ENCODE measurements at places on chromosomes 6 and 20.
A peak's percentile ranks its signal among the peaks of the same experiment; 100 is the strongest.

GRCh38 chr6:20630617-20631548 is 96.6 kb downstream of the CDKAL1 start:
- no peak for DNase-seq

DNA sequence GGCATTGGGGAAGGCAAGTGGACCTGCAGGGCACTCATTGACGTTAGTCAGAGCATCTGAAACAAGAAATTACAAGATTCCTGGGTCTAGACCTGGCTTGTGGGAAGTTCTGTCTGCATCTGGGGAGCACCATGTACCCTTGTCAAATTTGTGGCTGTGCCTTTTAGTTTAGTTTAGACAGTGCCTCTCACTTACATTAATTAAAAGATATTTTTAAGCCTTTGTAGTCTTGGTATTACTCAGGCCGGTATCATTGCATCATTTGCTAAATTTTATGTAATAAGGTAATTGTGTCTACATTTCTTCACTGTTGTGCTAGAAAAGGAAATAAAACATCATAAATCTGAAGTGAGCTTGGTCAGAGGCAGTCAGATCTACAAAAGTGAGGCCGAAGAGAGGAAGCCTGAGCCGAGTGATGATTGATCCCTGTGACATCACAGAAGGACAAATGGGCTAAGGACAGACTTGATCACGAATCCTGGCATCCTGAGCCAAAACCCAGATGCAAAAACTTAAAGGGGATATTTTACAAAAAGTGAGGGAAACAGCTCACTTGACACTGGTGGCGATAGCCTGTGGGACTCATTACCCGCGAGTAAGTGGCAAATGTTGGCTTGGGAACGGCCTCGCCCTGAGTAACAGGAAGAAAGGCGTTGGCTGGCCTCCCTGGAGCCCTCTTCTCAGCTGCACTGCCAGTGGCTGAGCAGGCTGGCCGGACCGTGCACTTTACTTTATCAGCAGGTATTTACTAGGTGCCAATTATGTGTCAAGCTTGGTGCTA is 106.5 kb downstream of the TCP11 start:
- no peak for DNase-seq

GRCh38 chr6:142339113-142339512 is 37.3 kb downstream of the ADGRG6 start:
- DNase-seq: no peak

GRCh38 chr6:102623201-102623600 is 1229.7 kb downstream of the GRIK2 start:
- DNase-seq: peak; percentile 11

DNA sequence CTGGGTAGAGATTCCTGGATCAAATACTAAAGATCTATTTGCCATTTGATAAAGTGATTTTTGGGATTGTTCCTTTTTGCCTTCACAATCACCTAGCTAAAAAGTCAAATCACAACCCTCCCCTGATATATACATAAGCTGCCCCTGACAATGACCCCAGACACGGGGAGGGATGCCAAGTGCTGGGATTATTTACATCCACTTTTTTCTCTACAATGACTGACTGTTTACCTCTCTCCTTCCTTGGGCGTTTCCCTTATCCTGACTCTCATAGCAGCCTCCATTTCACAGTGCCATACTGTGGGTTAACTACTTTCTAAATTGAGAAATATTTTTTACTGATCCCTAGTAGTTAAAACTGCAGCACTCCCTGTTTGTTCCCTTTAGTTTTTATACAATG is 150.8 kb upstream of the TMEM170B start:
- no peak for DNase-seq

GRCh38 chr6:30463242-30463641 is 26.1 kb upstream of the HLA-E start:
- DNase-seq: no peak

GRCh38 chr6:46979206-46979605 is 57.5 kb upstream of the ADGRF5 start:
- no peak for DNase-seq

GRCh38 chr6:168619560-168620314 is 178.8 kb downstream of the SMOC2 start:
- DNase-seq: no peak

GRCh38 chr6:25755483-25755882 is 941 bp downstream of the SLC17A4 start:
- DNase-seq: no peak

GRCh38 chr20:57525328-57526086 is 567 bp upstream of the CTCFL start:
- DNase-seq: no peak

- no peak for DNase-seq
These were observed 114.0 kb downstream of the TRMT11 start for GRCh38 chr6:126100386-126100785.

DNA sequence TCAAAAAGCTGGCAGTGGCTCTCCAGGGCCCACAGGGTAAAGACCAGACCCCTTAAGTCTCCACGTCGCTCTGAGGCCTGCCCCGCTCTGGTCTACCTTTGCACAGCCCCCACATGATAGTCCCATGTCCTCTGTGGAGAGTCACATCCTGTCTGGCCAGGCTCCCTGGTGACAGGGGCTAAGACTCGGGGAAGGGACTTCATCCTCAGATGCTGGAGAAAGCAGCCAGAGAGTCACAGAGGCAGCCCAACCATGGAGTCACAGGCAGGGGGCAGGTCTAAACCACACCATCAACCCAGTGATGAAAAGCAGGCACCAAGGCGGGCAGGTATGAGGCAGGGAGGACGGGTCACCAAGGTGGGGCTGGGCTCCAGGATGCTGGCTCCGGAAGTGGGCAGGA is 62.2 kb downstream of the SLC22A23 start:
- no peak for DNase-seq

GRCh38 chr6:96301023-96301422 is 220.6 kb upstream of the UFL1 start:
- DNase-seq: no peak

- DNase-seq: no peak
These were observed 1.3 kb upstream of the BACH2 start for GRCh38 chr6:90297867-90298381.

GRCh38 chr6:9745476-9745875 is 669.4 kb downstream of the TFAP2A start:
- DNase-seq: no peak

- DNase-seq: no peak
These were observed 98.7 kb downstream of the TRERF1 start for GRCh38 chr6:42352856-42353564.

GRCh38 chr20:40606237-40606636 is 82.8 kb downstream of the MAFB start:
- DNase-seq: no peak

- DNase-seq: no peak
These were observed 198.5 kb downstream of the QKI start for GRCh38 chr6:163613025-163613424.

DNA sequence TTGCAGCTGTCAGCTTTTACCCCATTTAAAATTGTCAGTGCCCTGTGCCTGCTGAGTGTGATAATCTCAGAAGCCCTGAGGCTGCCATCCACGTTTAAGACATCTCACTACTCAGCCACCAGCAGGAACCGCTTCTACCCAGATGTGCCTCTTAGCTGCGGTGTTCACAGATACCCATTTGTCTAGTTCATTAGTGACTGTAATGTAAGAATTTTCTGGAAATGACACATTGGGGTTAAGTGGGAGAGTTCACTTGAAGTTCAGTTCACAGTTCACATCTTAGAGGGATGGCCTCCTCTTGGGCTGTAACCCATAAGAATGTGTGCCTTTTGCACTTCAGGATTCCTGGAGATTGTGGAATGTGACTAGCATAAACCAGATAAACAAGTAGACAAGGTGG is 477.7 kb downstream of the BTBD3 start:
- DNase-seq: no peak

DNA sequence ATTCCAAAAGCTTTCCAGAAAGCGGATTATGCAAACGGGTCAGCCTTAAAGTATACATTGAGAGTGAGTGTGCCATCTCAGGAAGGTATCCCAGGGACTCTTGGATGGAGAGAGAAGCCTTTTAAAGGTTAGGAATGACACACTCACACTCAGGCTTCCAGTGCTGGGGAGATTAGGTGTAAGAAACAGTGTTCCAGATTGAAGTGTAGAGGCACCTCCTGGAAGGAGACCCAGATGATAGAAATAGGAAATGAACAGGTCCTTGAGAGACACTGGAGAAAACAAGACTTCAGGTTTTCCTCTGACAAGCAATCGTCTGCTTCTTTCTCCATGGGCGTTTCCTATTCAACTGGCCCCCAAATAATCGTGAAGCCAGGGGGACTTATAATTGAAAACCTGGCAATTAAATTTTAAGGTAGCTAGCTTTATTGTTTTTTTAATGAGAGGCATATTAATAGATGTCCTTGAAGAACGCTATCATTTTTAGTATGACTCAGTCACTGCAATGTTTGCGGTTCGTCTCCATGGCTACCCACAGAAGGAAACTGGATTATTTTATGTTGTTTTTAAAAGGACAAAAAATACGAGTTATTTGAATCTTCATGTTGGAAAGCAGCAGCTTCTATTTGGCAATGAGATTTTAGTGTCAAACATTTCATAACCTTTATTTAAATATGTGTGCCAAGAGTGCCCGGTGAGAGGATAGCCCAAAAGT is 85.3 kb downstream of the TRMT6 start:
- DNase-seq: no peak

DNA sequence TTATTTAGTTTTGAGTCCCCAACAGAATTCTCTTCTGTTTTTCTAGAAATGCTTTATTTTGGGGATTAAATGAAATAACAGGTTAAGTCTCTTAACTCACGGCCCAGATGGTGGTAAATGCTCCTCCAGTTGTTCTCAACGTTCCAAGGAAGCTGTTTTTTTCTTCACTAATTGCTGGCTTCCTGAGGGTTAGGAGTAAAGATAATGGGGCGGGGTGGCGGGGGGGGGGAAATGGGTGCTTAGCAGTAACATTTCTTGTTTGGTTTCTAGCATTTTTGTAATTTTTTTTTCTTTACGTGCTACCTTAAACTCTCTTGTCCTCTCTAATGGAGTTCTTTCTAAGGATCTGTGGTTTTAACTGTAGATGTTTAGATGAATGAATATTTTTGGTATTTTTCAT is 2.2 kb downstream of the SRSF3 start:
- DNase-seq: no peak

DNA sequence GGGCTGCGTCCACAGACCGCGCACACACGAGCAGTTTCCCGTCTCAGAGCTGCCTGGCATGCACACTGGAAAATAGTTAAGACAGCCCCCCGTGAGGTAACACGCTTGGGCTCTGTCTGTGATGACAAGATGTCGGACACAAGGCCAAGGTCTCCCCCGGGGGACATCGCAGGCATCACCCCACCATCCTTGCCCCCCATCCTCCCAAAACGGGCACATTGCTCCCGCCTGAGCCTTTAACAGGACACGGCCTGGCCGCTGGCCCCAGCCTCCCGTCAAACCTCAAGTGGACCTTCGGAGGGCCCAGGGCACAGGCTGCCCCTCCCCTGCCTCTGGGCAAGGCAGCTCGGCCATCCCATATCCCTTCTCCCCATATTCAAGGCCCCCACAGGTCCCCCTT is 5.6 kb downstream of the KCNQ2 start:
- DNase-seq: no peak

GRCh38 chr6:117338567-117338966 is 73.2 kb downstream of the VGLL2 start:
- no peak for DNase-seq

GRCh38 chr6:45654673-45655072 is 276.9 kb upstream of the SUPT3H start:
- no peak for DNase-seq

- DNase-seq: no peak
These were observed 92.6 kb upstream of the CLVS2 start for GRCh38 chr6:122903266-122903915.

DNA sequence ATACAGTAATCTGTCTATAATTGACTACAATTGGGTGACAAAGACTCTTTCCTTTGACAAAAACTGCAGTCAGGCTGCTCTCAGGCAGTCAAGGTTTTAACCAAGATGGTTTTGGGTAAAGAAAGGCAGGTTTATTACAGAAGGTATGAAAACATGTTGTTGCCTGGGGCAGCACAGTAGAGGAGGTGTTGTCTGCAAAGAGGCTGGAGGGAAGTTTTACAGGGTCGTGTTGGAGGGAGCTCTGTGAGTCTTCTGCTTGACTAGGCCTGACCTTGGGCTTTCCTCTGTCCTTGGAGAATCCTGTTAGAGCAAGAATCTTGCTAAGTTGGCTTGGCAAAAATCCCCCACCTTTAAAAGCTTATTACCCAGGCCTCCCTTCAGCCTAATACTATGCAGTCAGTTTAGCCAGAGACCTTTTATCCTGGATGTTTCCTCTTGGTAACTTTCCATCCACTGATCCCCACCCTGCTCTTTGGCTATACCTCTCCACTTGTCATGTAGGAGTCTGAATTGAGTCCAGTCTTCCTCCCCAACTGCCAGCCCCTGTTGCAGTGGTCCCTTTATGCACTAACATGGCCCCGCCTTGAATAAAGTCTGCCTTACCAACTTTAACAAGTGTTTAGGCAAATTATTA is 143.0 kb upstream of the SLC22A16 start:
- no peak for DNase-seq

DNA sequence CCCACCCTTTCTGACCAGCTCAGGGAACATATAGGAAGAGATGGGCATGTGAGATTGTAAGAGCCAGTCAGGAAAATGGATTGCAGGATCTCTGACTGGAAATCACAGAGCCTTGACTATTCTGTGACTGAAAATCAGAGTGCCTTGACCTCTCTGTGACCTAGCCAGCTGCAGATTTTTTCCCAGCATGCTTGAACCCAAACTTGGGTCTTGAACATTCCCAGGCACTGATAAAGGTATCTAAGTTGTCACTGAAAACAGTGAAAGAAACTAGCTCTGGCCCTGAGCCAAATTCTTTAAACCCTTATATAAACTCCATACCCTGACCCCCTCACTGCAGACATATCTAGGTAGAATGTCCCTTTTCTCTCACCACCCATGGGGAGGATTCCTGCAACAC is 2.3 kb upstream of the ZNF165 start:
- DNase-seq: no peak

- no peak for DNase-seq
These were observed 792.6 kb downstream of the PHF3 start for GRCh38 chr6:64428186-64428585.

DNA sequence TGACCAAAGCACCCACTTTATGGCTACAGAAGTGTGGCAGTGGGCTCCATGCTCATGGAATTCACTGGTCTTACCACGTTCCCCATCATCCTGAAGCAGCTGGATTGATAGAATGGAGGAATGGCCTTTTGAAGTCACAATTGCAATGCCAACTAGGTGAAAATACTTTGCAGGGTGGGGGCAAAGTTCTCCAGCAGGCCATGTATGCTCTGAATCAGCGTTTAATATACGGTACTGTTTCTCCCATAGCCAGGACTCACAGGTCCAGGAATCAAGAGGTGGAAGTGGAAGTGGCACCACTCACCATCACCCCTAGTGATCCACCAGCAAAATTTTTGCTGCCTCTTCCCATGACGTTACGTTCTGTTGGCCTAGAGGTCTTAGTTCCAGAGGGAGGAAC is 60.5 kb upstream of the GMDS start:
- DNase-seq: no peak

GRCh38 chr6:53771785-53772624 is 22.8 kb upstream of the LRRC1 start:
- peak; percentile 93 for DNase-seq

DNA sequence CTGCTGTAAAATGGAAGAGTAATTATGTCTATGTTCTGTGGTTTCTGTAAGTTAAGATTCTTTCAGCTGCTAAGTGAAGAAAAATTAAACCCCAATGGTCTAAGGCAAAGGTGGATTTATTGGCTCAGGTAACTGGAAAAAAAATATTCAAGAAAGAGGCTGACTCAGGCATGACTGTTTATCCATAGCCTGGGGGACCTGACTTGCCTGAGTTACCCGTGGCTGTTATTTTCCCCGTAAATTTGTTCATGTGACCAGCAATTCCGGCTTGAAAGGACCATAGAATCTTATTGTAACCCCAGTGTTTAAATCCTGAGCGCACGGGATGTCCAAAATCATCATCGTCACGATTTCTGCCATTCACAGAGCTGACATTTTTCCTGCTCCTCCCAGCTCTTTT is 32.3 kb upstream of the SULF2 start:
- DNase-seq: no peak

All from WERI-Rb-1 (cell line).